ENCODE measurements at places on chromosomes 7 and 10. TPM values are rescaled to one million over a fixed set of nuclear protein-coding genes. Genes with fewer than 3 reads are reported as not detected.

- H3K27ac ChIP-seq = peak overlapping the region; percentile 97
- peak; percentile 35 for DNase-seq
- peaks cover 29% of the 10 kb centered on the region for H3K4me1 ChIP-seq
- H3K4me3 ChIP-seq = peak overlapping the region; percentile 83
Observed at GRCh38 chr10:45580371-45581215, 92.0 kb downstream of the ZFAND4 start.

DNA sequence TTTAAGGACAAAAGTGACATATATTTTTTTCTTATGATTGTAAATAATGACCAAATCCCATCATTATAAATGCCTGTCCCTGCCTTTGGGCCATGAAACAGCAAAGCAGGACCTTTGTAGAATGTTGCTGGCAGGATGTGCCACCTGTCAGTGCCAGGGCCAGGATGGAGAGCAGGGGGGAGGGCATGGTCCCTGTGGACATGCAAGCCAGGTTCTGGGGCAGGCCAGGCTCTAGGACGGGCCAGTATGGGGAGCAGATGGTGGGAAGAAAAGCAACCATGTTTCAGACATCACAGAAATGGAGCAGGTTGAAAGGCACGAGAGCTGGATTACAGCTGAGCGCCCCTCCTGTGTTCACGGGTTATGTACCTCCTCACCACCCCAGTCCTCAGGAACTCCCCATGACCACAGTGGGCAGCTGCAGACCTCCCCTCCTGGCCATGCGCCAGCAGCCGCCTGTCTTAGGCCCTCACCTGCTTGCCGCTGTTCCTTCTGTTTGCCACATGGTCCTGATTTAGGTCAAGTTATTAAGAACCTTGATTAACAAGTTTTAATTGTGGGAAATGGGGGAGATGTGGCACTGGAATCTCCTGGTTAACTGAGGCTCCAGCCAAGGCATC lies 210.4 kb downstream of the PAXIP1 start:
- H3K27me3 ChIP-seq = peaks cover 33% of the 10 kb centered on the region
- no peaks in the 10 kb centered on the region for H3K4me1 ChIP-seq
- no peak for DNase-seq
- no peaks in the 10 kb centered on the region for H3K36me3 ChIP-seq
- no peak overlapping the region for H3K27ac ChIP-seq
- H3K4me3 ChIP-seq = no peak overlapping the region

- H3K4me3 ChIP-seq = no peak overlapping the region
- no peaks in the 10 kb centered on the region for H3K4me1 ChIP-seq
- no peaks in the 10 kb centered on the region for H3K36me3 ChIP-seq
- no peak overlapping the region for H3K27ac ChIP-seq
Observed at GRCh38 chr10:13950543-13950939, 363.8 kb downstream of the PRPF18 start.

- H3K27ac ChIP-seq = no peak overlapping the region
- no peaks in the 10 kb centered on the region for H3K27me3 ChIP-seq
- H3K4me1 ChIP-seq = no peaks in the 10 kb centered on the region
- H3K36me3 ChIP-seq = no peaks in the 10 kb centered on the region
- DNase-seq = no peak
Observed at GRCh38 chr7:82821037-82821436, 341.6 kb downstream of the PCLO start.

The GPR15LG gene
- not detected for total RNA-seq

The TIAL1 gene
- total RNA-seq = 215 TPM

The ADAM12 gene
- total RNA-seq = not detected

The ABCB1 gene
- 15.3 TPM for total RNA-seq

The SUN3 gene
- total RNA-seq = not detected

The TMEM26 gene
- total RNA-seq = not detected

The PLXNA4 gene
- total RNA-seq = 0.29 TPM

The DNA2 gene
- 51.4 TPM for total RNA-seq

The RAB19 gene
- 7.6 TPM for total RNA-seq

The BAMBI gene
- 0.68 TPM for total RNA-seq

The CFAP58 gene
- total RNA-seq = 0.41 TPM

The CYP3A7 gene
- total RNA-seq = not detected
